ENCODE measurements at places on chromosomes 12 and 14.
A peak's percentile ranks its signal among the peaks of the same experiment; 100 is the strongest.

DNA sequence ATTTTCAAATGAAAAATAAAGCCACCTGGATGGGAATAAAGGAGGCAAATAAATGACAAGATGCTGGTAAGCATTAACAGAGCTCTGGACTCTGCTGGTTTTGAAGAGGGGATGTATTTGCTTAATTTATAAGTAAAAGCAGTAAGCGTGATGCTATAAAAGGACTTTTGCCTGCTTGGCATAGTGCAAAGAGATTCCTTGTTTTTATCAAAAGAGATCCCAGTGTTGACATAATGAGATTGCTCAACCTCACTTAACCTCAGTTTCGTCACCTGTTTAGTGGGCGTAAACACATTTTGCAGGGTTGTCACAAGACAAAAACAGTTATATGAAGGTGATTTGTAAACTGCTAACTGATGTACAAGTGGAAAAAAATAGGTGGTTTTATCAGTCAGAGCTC lies 13.8 kb downstream of the ASCL1 start:
- no peaks in the 10 kb centered on the region for H3K36me3 ChIP-seq
- peaks cover 80% of the 10 kb centered on the region for H3K27me3 ChIP-seq
- H3K4me1 ChIP-seq = no peaks in the 10 kb centered on the region
- H3K27ac ChIP-seq = no peak overlapping the region

- H3K4me1 ChIP-seq = peaks cover 18% of the 10 kb centered on the region
- peak overlapping the region; percentile 83 for H3K27ac ChIP-seq
- peak; percentile 21 for DNase-seq
- peak overlapping the region; percentile 69 for H3K4me3 ChIP-seq
- H3K36me3 ChIP-seq = peaks cover 1% of the 10 kb centered on the region
These were observed 77.8 kb downstream of the DDX51 start for GRCh38 chr12:132066345-132066685.

- H3K4me1 ChIP-seq = peaks cover 77% of the 10 kb centered on the region
- DNase-seq = peak; percentile 93
- H3K27me3 ChIP-seq = no peaks in the 10 kb centered on the region
- peak overlapping the region; percentile 57 for H3K4me3 ChIP-seq
- H3K27ac ChIP-seq = peak overlapping the region; percentile 82
These were observed 16.5 kb downstream of the SELPLG start for GRCh38 chr12:108616941-108617858.

DNA sequence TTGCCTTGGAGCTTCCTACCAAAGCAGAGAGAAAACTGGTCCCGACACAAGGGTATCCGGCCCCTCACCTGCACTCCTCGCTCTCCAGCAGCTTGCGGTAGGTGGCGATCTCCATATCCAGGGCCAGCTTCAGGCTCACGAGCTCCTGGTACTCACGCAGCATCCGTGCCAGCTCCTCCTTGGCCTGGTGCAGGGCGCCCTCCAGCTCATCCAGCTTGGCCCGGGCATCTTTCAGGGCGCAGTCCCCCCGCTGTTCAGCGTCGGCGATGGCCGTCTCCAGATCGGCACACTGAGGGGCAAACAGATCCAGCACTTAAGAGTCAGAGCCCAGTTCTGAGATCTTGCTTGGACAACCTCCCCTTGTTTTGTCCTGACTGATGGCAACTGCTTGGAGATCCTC lies 13.7 kb downstream of the KRT72 start:
- DNase-seq = no peak
- no peak overlapping the region for H3K4me3 ChIP-seq
- peaks cover 34% of the 10 kb centered on the region for H3K4me1 ChIP-seq
- no peaks in the 10 kb centered on the region for H3K27me3 ChIP-seq
- H3K36me3 ChIP-seq = no peaks in the 10 kb centered on the region

- H3K4me1 ChIP-seq = no peaks in the 10 kb centered on the region
- no peak overlapping the region for H3K4me3 ChIP-seq
- no peak for DNase-seq
- peaks cover 3% of the 10 kb centered on the region for H3K36me3 ChIP-seq
- peak overlapping the region; percentile 71 for H3K27ac ChIP-seq
These were observed 13.5 kb upstream of the ATF1 start for GRCh38 chr12:50750366-50750765.

- no peak overlapping the region for H3K27ac ChIP-seq
- no peaks in the 10 kb centered on the region for H3K27me3 ChIP-seq
- H3K4me1 ChIP-seq = peaks cover 64% of the 10 kb centered on the region
- DNase-seq = peak; percentile 37
These were observed 301.1 kb downstream of the DUSP6 start for GRCh38 chr12:89051065-89051677.

- no peak for DNase-seq
- no peak overlapping the region for H3K4me3 ChIP-seq
- H3K27me3 ChIP-seq = no peaks in the 10 kb centered on the region
These were observed 163.5 kb downstream of the VRK1 start for GRCh38 chr14:96960598-96961116.

GRCh38 chr12:67909681-67910080 lies 79.6 kb upstream of the IFNG-AS1 start:
- no peak overlapping the region for H3K4me3 ChIP-seq
- no peaks in the 10 kb centered on the region for H3K4me1 ChIP-seq
- no peak overlapping the region for H3K27ac ChIP-seq
- peaks cover 6% of the 10 kb centered on the region for H3K27me3 ChIP-seq

GRCh38 chr14:40697231-40697630 lies 909.4 kb upstream of the LRFN5 start:
- no peaks in the 10 kb centered on the region for H3K36me3 ChIP-seq
- no peak overlapping the region for H3K4me3 ChIP-seq
- no peak overlapping the region for H3K27ac ChIP-seq

DNA sequence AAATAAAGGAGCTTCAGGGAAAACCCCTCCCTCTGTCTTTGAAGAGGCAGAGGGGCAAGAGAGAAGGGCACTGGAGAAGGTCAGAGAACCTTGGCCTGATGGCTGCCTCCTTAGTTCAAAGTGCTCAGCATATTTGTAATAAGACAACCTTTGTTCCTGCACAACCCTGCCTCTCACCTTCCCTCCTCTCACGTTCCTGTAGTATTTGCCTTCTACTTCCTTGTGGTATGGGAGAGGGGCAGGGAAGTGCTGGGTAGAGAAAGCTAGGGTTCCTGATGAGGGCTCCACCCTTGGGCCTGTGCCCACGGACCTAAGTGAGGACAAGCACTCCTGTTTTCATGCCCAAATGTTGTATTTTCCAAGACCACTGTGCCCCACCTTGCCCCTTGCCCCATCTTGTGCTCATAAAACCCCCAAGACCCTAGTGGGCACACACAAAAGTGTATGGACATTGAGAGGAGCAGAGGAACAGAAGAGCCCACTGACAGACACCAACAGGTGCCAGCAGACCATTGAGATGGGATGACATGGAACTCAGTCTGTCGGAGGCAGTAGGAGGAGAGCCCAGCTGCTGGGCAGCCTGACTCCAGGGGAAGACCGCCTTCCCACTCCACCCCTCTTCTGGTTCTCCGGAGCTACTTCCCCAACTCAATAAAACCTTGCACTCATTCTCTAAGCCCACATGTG lies 261.5 kb upstream of the CCDC196 start:
- H3K36me3 ChIP-seq = peaks cover 2% of the 10 kb centered on the region
- H3K27ac ChIP-seq = no peak overlapping the region
- no peak for DNase-seq
- no peak overlapping the region for H3K4me3 ChIP-seq
- no peaks in the 10 kb centered on the region for H3K27me3 ChIP-seq
- peaks cover 14% of the 10 kb centered on the region for H3K4me1 ChIP-seq

DNA sequence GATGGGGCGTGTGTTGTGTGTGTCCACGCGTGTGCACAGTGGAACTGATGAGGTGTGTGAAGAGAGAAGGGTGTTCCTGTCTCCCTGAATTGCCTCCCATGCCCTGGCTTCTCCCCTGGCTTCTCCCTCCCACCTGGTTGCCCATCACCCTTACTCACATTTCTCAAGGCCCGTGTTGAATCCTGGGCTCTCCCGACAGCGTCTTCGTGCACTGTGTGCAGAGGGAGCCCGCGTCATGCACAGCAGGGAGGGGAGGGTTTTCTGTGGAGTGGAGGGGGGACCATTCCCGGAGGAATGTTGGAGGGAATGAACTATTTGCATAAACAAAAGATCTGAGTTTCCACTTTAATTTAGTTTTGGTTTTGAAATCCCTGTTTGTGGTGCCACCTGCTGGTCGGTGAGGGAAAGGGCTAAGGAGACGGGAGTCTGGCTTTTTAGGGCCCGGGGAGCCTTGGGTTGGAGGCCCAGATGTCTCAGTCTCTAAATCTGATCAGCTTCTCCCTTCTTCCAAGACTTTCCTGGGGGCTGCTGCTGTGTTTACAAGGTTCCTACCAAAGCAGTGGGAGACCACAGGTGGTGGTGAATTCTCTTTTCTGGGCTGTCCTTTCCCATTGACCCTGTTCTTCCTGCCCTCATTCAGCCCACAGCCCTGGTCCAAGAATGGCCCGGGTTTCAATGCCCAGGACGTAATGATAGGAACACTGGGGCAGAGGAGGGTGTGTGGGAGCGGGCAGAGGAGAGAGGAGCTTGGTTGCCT lies at the start of gene C1R:
C1R (minus strand) TSS at position 217 of the 757 bp plus-strand sequence; CDS start at position 160, 57 bp downstream.
- no peak within 1 kb of the TSS for H3K27ac ChIP-seq
- peak within 1 kb of the TSS; percentile 84 for H3K4me3 ChIP-seq
- no peaks in the 10 kb centered on the region for H3K27me3 ChIP-seq
- H3K36me3 ChIP-seq = no peaks in the 10 kb centered on the region
- peaks cover 7% of the 10 kb centered on the region for H3K4me1 ChIP-seq

DNA sequence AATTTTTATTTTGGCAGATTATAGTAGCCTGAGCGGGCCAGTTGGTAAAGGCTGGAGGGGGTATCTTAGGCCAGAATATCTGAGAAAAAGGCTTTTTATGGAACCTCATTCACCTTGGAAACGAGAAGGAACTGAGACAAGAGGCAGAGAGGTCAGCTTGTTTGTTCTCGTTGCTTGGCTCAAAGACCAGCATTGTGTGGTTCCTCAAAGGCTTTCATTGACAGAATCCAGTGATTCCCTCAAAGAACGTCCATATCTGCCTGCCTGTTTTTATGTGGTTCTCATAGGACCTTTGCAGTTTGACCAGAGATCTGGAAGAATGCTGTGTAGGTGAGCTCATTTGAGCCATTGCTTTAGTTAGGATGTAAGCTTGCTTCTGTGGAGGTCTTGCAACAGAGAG lies 117.3 kb downstream of the CFAP54 start:
- H3K36me3 ChIP-seq = no peaks in the 10 kb centered on the region
- no peak for DNase-seq
- no peak overlapping the region for H3K27ac ChIP-seq
- peaks cover 61% of the 10 kb centered on the region for H3K27me3 ChIP-seq
- H3K4me1 ChIP-seq = no peaks in the 10 kb centered on the region
- no peak overlapping the region for H3K4me3 ChIP-seq

- H3K4me1 ChIP-seq = peaks cover 54% of the 10 kb centered on the region
- peak overlapping the region; percentile 92 for H3K27ac ChIP-seq
- peaks cover 1% of the 10 kb centered on the region for H3K36me3 ChIP-seq
- H3K27me3 ChIP-seq = no peaks in the 10 kb centered on the region
- H3K4me3 ChIP-seq = peak overlapping the region; percentile 74
These were observed 4.9 kb upstream of the GPR132 start for GRCh38 chr14:105069871-105070759.

GRCh38 chr14:89543425-89543790 lies 126.4 kb upstream of the FOXN3 start:
- DNase-seq = no peak
- H3K36me3 ChIP-seq = peaks cover 6% of the 10 kb centered on the region
- H3K4me1 ChIP-seq = peaks cover 55% of the 10 kb centered on the region
- H3K27me3 ChIP-seq = no peaks in the 10 kb centered on the region
- H3K4me3 ChIP-seq = no peak overlapping the region

DNA sequence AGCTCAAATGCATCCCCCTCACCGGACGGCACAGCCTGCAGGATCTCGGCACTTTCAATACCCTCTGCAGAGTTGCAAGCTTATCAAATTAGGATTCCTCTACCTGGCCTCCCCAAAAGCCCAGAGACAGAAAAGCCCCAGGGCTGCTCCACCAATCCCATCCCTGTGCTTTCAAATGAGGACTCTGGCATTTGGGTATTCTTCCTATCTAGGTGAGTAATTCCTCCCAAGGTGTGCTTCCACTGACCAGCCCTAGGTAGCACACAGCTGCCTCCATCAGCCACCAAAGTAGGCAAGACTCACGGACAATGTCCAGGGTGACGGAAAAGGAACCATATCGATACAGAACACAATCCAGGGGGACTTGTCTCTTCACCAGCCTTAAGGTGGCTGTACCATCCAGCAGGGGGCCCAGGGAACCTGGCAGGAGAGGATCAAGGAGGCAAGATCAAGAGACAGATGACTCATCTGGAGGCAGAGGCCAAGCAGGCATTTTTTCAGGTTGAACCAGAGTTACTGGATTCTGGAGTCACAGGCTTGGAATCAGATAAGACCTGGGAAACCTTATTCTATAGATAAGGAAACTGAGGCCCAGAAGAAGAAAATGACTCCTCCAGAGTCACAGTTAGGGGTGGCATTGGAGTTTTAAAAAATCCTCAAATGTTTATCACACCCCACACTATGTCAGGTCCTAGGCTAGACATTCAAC lies 9.9 kb downstream of the PMEL start:
- peaks cover 20% of the 10 kb centered on the region for H3K4me1 ChIP-seq
- no peak overlapping the region for H3K4me3 ChIP-seq
- peaks cover 13% of the 10 kb centered on the region for H3K36me3 ChIP-seq
- no peak overlapping the region for H3K27ac ChIP-seq
- H3K27me3 ChIP-seq = no peaks in the 10 kb centered on the region

DNA sequence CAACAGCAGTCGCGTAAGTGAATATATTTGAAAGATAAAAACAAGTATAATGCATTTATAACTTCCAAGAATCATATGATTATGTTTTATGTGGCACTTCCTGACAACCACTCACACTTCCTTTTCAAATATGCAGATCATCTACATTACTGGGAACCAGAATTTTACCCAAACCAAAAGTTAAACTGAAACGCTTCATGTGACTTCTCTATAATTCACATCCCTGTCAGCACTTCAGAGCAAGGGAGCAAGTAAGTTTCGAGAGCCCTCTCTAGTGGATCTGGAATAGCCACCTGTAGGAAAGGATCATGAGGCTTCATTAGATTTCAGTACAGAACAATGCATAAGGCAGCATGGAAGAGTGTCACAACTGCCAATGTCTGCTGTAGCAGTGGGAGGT lies 13.7 kb upstream of the ALX1 start:
- no peaks in the 10 kb centered on the region for H3K36me3 ChIP-seq
- DNase-seq = no peak

- no peak overlapping the region for H3K4me3 ChIP-seq
- no peak for DNase-seq
- H3K4me1 ChIP-seq = peaks cover 7% of the 10 kb centered on the region
- H3K27me3 ChIP-seq = peaks cover 65% of the 10 kb centered on the region
- no peaks in the 10 kb centered on the region for H3K36me3 ChIP-seq
- no peak overlapping the region for H3K27ac ChIP-seq
These were observed 51.8 kb downstream of the FBXL14 start for GRCh38 chr12:1542599-1542998.

DNA sequence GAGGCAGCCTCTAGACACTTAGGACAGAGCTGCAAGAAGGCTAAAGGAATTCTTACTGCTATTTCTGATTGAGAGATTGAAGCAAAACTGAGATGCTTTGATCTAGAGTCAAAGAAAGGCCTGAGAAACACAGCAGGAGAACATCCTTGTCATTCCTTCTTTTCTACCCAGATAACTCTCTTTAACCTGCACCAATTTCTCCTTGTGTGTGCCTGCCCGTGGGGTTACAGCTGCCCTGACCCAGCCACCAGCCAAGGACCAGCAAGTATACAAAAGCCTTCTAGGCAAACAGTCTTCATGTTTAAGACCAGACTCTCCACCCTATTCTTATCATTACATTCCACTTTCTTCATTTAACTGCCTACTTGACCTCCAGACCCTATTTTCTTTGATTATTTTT lies 81.7 kb upstream of the PRB2 start:
- H3K36me3 ChIP-seq = no peaks in the 10 kb centered on the region
- H3K27me3 ChIP-seq = peaks cover 5% of the 10 kb centered on the region
- H3K4me3 ChIP-seq = no peak overlapping the region
- DNase-seq = no peak
- no peak overlapping the region for H3K27ac ChIP-seq
